ENCODE measurements at places on chromosomes 5 and 9. TPM values are rescaled to one million over a fixed set of nuclear protein-coding genes. Genes with fewer than 3 reads are reported as not detected.

DNA sequence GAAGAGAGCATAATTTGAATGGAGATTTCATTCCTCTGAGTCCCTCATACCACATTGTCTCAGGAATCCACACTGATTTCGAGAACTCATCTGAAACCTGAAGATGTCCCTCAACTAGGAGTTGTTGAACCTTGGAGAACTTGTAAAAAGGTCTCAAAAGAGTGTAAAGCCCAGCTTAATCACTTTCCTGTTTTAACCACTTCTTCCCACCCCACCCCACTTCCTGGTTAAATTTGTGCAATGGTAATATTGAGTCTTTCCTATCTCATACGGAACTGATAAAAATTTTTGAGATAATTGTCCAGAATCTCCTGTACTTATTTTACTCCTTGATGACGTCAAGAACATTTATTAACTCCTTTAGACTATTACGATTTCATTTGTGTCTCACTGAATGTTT, 240.7 kb downstream of the ARRDC3 start:
- H3K4me1 ChIP-seq: peaks cover 30% of the 10 kb centered on the region
- H3K36me3 ChIP-seq: no peaks in the 10 kb centered on the region
- no peaks in the 10 kb centered on the region for H3K27me3 ChIP-seq
- no peak overlapping the region for H3K4me3 ChIP-seq

DNA sequence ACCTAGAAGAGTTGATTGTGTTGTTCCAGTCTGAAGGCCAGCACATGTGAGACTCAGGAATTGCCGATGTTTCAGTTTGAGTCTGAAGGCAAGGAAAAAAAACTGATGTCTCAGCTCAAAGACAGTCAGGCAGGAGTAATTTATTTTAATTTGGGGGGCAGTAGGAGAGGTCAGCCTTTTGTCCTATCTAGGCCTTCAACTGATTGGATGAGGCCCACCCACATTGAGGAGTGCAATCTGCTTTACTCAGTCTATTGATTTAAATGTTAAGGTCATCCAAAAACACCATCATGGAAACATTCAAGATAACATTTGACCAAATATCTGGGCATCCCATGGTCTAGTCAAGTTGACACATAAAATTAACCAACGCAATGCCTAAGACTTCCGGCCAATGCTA, 288.9 kb downstream of the CDK5RAP2 start:
- no peak for DNase-seq
- H3K4me3 ChIP-seq: no peak overlapping the region
- H3K27ac ChIP-seq: no peak overlapping the region
- H3K4me1 ChIP-seq: no peaks in the 10 kb centered on the region
- H3K36me3 ChIP-seq: no peaks in the 10 kb centered on the region

- H3K27me3 ChIP-seq: no peaks in the 10 kb centered on the region
- no peaks in the 10 kb centered on the region for H3K36me3 ChIP-seq
- no peak overlapping the region for H3K27ac ChIP-seq
- H3K4me1 ChIP-seq: no peaks in the 10 kb centered on the region
- DNase-seq: no peak
Observed at GRCh38 chr9:9791611-9792010, 821.2 kb downstream of the PTPRD start.

DNA sequence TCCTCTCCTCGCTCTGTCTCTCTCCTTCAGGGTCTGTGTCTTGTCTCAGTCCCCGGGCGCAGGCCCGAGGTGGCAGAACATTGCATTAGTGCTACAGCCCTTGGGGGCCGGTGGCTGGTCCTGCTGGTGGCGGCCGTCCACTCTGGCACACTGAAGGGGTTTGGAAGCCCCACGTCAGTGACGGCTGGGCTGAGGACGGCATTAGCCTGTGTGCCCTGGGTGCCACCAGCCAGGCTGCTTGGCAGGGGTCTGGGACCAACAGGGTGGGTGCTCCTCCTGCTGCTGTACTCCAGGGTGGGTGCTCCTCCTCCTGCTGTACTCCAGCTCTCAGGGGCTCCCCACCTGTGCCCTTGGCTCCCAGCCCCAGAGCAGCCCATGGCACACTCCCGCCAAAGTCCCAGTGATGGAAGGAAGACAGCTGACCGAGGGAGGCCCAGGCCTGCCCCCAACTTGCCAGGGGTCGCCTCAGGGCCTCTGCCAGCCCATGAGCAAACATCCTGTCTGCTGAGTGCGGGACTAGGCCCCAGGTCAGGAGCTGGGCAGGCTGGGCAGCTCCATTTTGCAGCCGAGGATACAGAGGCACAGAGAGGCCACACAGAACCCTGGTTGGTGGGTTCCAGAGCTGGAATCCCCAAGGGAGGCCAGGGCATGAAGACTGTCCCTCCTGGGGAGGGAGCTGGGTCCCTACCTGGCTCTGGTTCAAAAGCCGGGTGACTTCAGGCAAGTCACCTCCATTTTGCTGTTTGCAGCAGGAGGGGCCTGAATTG, 27.3 kb downstream of the SARDH start:
- H3K36me3 ChIP-seq: no peaks in the 10 kb centered on the region
- peaks cover 54% of the 10 kb centered on the region for H3K27me3 ChIP-seq
- H3K4me3 ChIP-seq: no peak overlapping the region

DNA sequence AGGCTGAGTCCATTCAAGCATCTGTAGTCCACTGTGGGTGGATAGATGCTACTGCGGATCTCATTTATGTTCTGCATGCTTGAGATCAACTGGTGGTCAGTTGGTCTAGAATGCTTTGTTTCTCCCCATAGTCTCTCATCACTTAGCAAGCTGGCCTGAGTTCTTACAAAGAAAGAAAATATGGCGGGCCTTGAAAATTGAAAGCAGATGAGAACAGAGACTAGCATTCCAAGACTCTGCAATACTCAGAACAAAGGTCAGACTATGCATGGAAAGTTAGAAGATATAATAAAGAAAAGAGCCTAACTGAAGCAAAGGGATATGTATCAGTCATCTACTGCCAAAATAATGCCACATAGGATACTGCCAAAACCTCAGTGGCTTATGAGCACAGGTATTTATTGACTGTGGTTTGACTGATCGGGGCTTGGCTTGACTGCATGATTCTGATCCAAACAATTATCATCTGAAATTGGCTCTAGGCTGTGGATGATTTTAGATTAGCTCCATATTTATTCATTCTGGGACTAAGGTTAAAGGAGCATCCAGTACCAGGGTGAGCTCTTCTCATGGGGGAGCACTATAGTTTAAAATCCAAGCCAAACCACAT, 258.9 kb downstream of the TAF11L14 start:
- no peaks in the 10 kb centered on the region for H3K4me1 ChIP-seq
- no peaks in the 10 kb centered on the region for H3K27me3 ChIP-seq
- H3K27ac ChIP-seq: no peak overlapping the region
- no peak overlapping the region for H3K4me3 ChIP-seq
- DNase-seq: no peak
- no peaks in the 10 kb centered on the region for H3K36me3 ChIP-seq

- peaks cover 98% of the 10 kb centered on the region for H3K4me1 ChIP-seq
- H3K36me3 ChIP-seq: no peaks in the 10 kb centered on the region
- H3K4me3 ChIP-seq: no peak overlapping the region
- peak overlapping the region; percentile 90 for H3K27ac ChIP-seq
- H3K27me3 ChIP-seq: no peaks in the 10 kb centered on the region
Observed at GRCh38 chr9:95096381-95096780, 221.1 kb downstream of the FANCC start.

DNA sequence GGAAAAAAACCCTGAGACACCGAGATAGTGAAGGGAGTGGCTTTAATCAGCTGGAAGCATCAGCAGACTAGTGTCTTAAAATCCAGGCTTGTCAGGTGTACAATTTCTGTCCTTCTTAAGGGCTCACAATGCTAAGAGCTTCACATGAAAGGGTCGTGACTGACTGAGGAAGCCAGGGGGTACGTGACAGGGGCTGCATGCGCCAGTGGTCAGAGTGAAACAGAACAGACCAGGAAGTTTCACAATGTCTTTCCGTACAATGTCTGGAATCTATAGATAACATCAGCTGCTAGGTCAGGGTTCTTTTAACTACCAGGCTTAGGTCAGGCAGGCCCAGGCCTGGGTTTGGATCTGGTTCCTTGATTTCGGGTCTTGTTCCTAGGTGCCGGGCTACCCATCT, 253.0 kb downstream of the CDH10 start:
- no peak overlapping the region for H3K4me3 ChIP-seq
- no peaks in the 10 kb centered on the region for H3K4me1 ChIP-seq
- DNase-seq: no peak

DNA sequence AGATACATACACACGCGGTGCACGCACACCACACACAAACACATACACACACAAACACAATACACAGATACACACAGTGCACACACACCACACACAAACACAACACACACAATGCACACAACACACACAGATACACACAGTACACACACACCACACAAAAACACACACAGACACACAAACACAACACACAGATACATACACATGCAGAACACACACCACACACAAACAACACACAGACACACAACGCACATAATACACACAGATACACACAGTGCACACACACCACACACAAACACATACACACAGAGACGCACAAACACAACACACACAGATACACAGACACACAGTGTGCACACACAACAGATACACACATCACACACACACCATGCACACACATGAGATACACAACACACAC, 5.9 kb upstream of the CCDC187 start:
- no peak for DNase-seq
- no peak overlapping the region for H3K27ac ChIP-seq
- H3K4me3 ChIP-seq: no peak overlapping the region
- H3K27me3 ChIP-seq: peaks cover 43% of the 10 kb centered on the region

GRCh38 chr5:73801686-73802085, 175.7 kb downstream of the ARHGEF28 start:
- H3K27me3 ChIP-seq: no peaks in the 10 kb centered on the region
- no peak overlapping the region for H3K27ac ChIP-seq
- no peaks in the 10 kb centered on the region for H3K36me3 ChIP-seq
- no peak overlapping the region for H3K4me3 ChIP-seq
- DNase-seq: no peak

DNA sequence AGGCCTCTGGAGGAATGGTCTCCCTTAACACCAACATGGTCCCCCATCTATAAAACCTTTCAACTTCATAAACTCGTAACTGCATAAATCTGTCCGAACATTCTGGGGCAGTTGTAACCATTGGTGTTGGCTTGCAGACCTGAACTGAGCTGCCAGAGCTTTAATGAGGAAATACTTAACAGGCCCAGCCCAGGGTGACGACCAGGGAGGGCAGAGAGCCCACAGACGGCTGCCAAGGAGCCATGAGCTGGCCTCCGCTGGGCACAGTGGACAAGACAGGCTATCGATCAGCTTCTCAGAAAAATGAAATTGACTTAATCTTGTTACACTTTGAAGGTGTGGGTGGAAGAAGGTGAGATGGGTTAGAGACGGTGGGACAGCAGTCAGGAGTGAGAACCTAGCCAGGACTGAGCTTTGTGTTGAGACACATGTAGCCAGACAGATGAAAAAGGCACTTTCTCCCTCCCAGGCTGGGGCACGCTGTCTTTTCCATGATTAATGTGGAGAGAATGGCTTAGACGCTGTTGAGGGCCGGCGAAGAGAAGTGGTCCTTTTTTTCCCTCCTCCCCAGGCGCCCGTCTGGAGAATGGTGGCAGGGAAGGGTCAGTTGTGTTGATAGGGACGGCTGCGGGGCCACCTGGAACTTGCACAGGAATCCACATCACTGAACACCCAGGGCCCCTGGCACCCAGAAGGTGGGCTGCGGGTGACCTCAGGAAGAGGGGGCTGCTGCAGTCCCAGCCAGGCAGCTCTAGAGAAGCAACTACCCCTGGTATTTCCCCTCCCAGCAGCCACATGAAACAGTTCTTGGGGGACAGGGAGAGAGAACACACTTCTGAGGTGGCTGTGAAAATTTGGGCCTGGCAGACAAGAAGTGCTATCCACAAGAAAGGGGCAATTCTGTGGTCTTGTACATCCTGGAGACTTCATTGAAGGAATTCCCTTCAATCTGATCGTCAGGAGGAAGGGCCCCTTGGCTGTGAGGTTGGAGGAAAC, 27.3 kb upstream of the TCOF1 start:
- H3K4me1 ChIP-seq: no peaks in the 10 kb centered on the region
- H3K36me3 ChIP-seq: no peaks in the 10 kb centered on the region
- no peak for DNase-seq
- H3K27ac ChIP-seq: no peak overlapping the region
- no peak overlapping the region for H3K4me3 ChIP-seq

The ADAMTSL1 gene
- total RNA-seq: 1.7 TPM

The PCDHGB3 gene
- total RNA-seq: 6.3 TPM

The GCNT1 gene
- total RNA-seq: 1.3 TPM

The IL4 gene
- total RNA-seq: not detected

The C8G gene
- 3.6 TPM for total RNA-seq

The JAKMIP2 gene
- total RNA-seq: 0.41 TPM

The CA9 gene
- total RNA-seq: not detected

The FLT4 gene
- 6.1 TPM for total RNA-seq

All from left ventricle myocardium inferior (tissue), 1 donor.